AG04450 (cell line): ENCODE measurements at places on chromosomes 5 and 9.
A peak's percentile ranks its signal among the peaks of the same experiment; 100 is the strongest.

DNA sequence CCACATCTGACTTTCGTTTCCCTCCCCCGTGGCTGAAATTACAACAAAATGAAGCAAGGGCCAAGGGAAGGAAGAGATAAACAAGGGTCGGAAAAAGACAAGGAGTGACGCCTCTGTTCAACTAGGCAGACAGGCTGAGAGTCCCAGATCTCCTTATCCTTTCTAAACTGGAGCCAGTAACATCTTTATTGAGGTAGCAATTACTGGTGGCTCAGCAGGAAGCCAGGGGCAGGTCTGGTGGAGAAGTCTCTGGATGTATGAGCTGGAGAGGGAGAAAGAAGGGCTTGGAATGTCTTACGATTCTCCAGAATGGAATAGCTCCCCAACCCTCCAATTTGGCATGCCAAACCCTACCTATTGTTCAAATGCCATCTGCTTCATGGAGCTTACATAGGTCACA lies 190.8 kb upstream of the BRINP1 start:
- no peak for DNase-seq

- no peak for DNase-seq
Measured at GRCh38 chr5:115379622-115380344, 83.3 kb upstream of the CCDC112 start.

DNA sequence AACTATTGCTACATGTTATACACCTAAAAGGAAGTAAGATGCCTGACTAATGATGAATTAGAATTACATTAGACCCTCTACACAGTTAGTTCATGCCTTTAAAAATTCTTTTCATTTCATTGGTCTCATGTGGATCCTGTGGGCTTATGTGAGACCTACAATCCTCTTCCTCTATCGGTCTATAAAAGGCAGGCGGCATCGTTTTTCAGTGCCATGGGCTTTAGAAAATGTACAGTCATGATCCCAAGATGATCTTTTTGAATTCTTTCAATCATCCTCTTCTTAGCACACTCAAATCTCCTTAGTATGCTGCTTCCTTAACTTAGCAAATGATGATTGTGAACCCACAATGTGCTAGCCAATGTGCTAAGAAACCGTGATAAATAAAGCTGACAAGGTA lies 193.9 kb downstream of the ZNF608 start:
- DNase-seq: no peak

GRCh38 chr9:129467004-129467588 lies 153.8 kb downstream of the C9orf50 start:
- DNase-seq: no peak

GRCh38 chr5:39412721-39413394 lies 11.9 kb downstream of the DAB2 start:
- no peak for DNase-seq

GRCh38 chr5:176629853-176630680 lies at the start of the genes EIF4E1B and SNCB:
Gene EIF4E1B, plus strand, starts transcription at chr5:176630675. Its CDS starts 12,113 bp downstream, at chr5:176642788.
Gene SNCB, minus strand, starts transcription at chr5:176630534. Its CDS starts 880 bp downstream, at chr5:176629654.
- DNase-seq: no peak

- no peak for DNase-seq
Measured at GRCh38 chr9:130132746-130133145, 39.5 kb upstream of the NCS1 start.

- DNase-seq: peak; percentile 52
Measured at GRCh38 chr9:109745335-109746283, 34.4 kb upstream of the PALM2AKAP2 start.

- no peak for DNase-seq
Measured at GRCh38 chr5:151072630-151073025, 8.2 kb downstream of the TNIP1 start.

GRCh38 chr5:27171761-27172261 lies 133.4 kb upstream of the CDH9 start:
- DNase-seq: no peak

DNA sequence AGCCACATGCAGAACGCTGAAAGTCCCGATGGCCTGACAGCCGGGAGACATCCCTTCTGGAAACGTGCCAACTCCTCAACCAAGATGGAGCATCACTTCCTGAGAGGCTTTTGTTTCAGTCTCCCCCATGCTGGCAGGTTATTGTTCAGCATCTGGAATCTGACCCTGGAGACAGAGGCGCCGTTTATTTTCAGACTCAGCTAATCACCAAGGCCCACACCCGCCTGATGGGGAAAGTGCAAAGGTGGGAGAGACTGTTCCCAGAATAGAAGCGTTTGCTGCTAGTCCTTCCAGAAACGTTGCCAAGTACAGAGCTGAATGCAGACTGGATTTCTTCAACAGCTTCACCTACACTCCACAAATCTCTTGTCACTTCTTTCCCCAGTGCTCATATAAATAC lies 41.8 kb upstream of the S1PR3 start:
- no peak for DNase-seq

- peak; percentile 6 for DNase-seq
Measured at GRCh38 chr5:114055318-114056184, 306.3 kb upstream of the KCNN2 start.

DNA sequence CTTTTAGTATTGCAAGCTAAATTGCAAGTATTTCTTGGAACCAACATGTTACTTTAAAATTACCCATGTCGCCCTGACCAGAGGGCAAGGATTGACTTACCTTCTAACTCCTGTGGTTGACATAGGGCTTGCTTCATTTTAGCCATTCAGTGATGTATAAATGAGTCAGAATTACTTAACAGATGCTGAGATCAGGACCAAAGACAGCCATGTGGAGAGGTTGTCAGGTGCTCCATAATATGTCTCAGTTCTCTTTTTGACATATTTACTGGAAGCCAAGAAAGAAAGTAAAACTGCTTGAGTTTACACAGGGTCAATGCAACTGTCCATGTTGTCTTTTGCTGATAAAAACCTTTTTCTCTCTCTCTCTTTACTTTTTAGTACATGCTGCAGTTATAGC lies 33.2 kb downstream of the F2RL2 start:
- no peak for DNase-seq

GRCh38 chr9:109349421-109349846 lies 28.6 kb upstream of the EPB41L4B start:
- peak; percentile 49 for DNase-seq

- DNase-seq: no peak
Measured at GRCh38 chr9:36935768-36936497, 98.1 kb downstream of the PAX5 start.

DNA sequence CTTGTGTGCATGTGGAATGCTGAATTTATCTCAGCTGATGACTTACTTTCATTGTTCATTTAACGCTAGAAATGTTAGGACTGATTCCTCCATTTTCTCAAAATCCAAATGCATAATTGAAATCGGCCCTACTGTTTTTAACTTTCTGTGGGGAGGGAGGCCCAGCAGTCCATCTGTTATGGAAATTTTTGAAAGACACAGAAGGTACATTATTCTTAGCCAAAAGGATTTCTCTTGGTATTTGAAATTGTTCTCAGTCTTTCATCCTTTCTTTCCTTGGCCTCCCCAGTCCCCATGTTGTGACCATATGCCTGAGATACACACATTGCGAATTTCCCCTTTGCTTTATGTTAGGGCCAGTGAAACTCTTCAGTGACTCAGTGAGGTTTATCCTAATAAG lies 549.9 kb downstream of the IRX1 start:
- DNase-seq: no peak

DNA sequence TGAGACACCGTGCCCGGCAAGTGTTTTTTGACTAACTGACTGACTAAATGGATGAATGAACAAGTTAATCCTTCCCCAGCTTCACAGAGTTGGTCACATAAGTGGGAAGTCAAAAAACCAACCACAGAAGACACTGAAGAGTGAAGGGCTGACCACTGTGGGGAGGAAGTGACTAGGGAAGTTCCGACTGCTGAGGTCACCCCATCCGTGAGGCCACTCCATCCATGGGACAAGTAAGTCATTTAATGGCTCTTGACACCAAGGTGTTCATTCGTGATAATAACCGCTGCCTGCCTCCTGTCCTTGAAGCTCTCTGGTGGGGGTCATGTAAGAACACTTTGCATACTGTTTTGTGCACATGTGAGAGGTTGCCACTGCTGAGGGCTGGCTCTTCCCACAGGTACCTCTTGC lies 22.2 kb upstream of the CXCL14 start:
- DNase-seq: no peak

DNA sequence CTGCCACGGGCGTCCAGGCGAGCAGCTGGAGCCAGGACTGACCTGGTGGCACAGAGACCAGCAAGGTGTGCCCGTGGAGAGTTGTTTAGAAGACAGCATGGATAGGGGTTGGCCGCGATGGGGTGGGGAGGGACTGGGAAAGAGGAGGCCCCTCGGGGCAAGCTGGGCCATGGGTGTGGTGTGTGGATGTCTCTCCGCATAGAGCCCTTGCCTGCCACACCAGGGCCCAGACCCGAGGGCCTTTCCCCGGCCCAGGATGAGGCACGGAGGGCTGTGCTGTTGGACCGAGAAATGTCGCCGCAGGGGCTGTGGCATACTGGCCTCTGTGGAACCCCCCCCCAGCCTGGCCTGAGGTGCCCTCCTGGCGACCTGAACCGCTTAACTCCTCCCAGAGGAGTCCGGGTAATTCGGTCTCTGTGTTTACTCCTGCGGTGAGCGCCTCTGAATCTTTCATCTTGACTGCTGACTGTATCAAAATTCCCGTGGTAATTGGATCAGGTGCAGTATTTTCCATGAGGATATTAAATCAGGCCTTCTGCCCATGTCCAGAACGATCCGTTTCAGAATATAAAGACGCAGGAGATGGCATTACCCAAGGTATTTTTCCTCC lies 22.5 kb upstream of the LAMC3 start:
- no peak for DNase-seq

DNA sequence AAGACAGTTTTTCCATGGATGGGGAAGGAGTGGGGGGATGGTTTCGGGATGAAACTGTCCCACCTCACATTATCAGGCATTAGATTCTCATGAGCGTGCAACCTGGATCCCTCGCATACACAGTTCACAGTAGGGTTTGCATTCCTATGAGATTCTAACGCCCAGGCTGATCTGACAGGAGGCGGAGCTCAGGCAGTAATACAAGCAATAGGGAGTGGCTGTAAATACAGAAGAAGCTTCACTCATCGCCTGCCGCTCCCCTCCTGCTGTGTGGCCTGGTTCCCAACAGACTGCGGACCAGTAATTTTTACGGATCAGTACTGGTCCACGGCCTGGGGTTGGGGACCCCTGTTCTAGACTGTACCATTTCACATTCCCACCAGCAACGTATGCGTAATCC lies 68.3 kb upstream of the OTULINL start:
- DNase-seq: no peak

DNA sequence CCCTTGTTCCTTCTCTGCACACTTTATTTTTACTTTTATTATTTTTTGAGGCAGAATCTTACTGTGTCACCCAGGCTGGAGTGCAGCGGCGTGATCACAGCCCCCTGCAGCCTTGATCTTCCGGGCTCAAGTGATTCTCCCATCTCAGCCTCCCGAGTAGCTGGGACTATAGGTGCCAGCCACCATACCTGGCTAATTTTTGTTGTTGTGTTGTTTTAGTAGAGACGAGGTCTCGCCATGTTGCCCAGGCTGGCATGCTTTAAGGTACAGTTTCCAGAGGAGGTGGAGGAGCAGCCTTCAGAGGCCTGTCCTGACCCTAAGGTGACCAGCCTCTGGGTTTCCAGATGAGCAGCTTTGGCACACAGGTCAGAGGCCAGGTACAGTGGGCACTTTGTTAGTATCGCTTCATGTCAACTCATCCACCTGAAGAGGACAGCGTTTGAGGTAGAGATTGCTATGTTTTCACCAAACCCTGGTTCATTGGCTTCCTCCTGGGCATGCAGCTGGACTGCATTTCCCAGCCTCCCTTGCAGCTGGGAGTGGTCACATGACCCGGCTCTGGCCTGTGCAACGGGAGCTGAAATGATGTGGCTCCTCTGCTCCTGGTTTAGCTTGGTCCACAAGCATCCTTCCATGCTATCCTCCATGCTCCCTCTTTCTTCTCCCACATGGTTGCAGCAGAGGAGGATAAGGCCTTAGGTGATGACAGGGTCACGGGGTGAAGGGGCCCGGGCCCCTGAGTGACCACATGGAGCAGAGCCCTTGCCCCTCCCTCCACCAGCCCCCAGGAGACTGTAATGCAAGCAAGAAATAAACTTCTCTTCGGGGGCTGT lies 139.3 kb upstream of the IER5L start:
- DNase-seq: no peak

DNA sequence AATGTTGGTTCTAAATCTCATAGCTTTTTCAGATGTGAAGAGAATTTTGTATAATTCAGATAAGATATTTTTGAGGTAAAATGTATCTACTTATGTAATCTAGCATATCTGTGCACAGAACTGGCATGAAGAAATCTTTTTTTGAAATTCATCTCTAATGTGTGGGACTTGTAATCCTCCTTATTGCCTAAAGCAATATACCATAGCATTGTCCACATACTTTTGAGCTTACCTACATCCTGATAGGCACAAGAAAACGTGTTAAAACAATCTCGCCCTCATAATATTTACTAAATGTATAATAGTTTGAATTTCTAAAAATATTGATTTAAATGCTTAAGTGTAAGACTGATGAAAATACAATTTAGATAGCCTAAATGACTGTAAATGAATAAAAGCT lies 1686.5 kb upstream of the ACO1 start:
- DNase-seq: no peak

- DNase-seq: no peak
Measured at GRCh38 chr9:98875536-98875935, 68.1 kb downstream of the GALNT12 start.

- DNase-seq: no peak
Measured at GRCh38 chr9:129609486-129610212, 11.3 kb downstream of the C9orf50 start.

GRCh38 chr9:135046739-135047350 lies 40.6 kb upstream of the OLFM1 start:
- no peak for DNase-seq

DNA sequence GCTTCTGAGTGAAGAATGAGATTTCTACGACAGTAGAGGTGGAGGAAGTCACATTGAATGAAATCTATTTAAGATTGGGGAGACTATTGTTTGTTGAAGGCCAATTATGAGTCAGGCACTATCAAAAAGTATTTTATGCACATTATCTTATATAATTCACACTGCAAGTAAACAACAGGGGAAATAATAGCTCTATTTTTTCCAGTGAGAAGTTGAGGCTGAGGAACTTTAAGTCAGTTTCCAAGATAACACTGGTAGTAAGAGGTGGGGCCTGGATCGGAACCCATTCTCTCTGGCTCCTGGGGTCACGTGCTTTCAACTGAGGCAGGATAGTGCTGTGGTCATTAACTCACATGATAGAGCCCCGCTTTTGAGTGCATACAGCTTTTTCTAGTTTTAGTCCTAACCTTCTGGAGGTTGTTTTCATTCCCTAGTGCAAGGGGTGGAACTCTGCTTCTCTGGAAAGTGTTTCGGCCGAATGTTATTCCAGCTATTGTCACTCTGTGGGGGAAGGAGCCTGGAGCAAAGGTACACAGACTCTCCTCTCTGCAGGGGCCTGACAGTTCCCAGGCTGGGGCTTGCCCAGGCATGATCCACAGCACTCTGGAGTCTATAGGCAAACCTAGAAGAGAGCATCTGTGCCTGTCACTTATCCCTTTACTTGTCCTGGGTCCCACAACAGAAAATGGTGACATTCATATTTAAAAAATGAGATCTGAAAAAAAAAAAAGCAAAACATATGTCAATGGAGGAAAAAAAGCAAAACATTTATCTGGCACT lies 352.4 kb upstream of the ACTBL2 start:
- no peak for DNase-seq

DNA sequence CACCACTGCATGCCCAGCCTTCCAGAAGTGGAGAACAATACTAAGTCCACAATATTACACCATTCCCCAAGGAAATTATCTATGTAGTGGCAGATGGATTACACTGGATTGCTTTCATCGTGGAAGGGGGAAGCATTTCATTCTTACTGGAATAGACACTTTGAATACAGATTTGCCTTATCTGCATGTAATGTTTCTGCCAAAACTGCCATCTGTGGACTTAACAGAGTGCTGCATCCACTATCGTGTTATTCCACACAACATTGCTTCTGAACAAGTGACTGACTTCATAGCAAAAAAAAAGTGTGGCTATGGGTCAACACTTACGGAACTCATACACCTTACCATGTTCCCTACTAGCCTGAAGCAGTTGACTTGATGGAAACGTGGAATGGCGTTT lies 536.9 kb downstream of the BRINP1 start:
- no peak for DNase-seq
